ENCODE measurements at places on chromosomes 6 and 20.

DNA sequence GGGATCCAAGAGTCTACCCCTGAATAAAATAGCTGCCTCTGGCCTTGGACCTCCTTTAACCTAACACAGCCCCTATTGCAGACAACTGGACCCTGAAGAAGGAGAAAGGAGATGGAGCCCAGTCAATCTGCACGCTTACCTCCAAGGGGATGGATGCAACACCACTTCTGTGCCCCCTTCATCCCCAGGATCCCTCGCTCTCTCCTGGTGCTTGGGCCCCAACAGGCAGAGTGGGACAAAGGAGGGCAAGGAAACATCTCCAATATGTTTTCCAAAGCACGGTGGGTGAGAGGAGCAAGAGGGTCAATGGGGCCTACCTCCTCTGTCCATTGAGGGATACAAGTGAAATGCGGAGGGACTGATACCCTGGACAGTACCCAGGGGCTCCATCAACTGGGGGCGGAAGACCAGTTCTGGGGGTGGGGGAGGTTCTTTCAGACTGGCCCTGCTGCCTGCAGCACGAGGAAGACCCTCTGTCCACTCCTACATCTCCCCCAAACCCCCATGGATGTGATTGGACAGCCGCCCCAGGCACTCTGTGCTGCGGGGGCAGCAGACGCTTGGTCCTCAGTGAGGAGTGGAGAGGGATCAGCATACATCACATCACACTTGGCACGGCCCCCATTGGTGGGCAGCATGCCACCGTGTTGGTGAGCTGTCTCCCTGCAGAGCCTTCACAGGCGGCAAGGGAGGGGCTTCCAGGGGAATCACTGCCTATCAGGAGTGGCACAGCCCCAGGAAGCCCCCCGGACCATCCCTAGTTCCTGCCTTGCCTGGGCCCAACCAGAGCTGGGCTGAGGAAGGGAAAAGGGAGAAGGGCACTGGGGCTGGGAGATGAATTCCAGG, 70.6 kb downstream of the MRPL14 start:
- peak; percentile 83 for DNase-seq

DNA sequence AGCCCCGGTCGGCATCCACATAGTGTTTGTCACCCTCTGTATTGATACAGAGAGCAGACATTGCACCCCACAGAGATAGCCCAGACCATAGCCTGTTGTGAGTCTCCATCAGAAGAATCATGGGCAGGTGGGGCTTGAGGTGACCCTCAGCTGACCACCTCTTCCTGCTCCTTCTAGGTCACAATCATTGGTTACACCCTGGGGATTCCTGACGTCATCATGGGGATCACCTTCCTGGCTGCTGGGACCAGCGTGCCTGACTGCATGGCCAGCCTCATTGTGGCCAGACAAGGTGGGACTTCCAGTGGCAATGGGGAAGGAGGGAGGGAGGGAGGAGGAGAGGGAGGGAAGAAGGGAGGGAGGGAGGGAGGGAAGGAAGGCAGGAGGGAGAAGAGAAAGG, 61.4 kb upstream of the RIN2 start:
- no peak for DNase-seq

DNA sequence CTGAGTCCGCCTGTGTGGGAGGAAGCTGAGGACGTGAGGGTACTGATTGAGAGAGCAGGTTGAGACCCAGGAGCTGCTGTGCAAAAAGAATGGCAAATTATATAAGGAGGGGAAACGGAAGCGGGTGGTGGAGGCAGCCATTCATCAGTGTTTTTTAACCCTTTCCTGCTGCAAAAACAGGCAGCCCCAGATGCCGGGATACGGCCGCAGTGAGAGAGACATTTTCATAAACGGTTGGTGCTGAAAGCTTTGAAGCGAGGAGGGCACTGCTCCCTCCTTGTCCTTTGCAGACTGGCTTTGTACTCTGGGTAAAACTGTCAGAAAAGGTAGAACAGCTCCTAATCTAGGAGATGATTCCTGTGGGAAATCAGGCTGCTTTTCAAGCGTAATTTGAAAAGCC, 56.4 kb downstream of the TTI1 start:
- no peak for DNase-seq

GRCh38 chr6:15359335-15359862, 113.5 kb downstream of the JARID2 start:
- DNase-seq, result no peak

DNA sequence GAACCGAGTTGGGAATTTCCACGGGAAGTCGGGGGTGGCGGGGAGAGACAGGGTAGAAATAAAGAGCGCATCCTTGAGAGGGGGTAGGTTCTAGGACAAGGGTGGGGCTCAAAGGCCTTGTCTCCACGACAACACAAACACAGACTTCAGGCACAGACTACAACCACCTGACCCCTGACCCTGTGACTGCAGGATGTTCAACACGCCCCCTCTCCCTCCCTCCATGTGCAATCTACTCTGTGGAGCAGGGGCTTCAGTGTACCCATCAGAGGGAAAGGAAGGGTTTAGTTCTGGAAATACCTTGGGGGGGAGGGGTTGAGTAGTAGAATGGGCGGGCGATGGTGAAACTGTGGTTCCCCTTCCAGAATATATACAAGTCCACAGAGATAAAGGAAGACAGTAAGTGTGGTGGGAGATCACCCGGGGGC, 651 bp upstream of the TAPBP start:
- DNase-seq, result peak; percentile 48

DNA sequence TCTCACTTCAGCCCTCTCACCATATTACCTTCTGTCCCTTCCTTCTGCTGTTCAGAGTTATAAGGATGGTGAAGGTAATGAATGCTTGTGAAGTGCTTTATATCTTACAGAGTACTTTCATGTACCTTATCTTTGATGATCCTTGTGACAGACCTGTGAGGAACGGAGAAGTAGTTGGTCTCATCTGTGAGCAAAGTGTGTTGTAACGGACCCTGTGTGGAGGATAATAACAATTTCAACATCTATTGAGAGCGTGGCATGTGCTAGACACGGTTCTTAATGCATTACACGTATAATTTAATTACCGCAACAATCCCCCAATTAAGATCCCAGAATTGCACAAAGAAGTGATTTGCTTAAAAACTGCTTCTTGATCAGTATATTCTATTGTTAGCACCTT, 124.6 kb downstream of the ANKS1A start:
- no peak for DNase-seq

- no peak for DNase-seq
Observed at GRCh38 chr6:13635948-13636658, 21.0 kb downstream of the NOL7 start.

DNA sequence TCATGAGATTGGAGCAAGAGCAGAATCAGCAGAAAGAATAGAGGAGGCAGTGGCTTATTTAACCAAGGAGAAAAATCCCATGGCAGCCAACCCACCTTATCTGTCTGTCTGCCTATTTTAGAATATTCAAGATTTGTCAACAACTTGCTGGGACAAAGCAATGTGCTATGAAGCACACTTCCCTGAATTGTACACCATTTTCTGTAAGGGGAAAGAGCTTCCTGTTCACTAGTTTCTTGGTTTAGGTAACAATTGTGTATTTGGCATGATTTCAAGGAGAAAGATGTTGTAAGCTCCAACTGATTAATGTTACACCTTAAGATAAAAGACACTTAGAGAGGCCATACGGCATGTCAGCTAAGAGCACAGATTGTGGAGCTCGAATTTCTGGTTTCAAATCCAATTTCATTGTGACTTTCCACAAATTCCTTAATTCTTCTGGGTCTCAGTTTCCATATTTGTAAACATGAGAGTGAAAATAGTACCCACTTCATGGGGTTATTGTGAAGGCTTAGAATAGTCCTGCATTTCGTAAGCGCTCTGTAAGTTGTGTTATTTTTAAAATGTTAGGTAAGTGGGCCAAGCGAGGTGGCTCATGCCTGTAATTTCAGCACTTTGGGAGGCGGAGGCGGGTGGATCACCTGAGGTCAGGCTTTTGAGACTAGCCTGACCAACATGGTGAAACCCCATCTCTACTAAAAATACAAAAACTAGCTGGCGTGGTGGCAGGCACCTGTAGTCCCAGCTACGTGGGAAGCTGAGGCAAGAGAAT, 4.8 kb upstream of the MUC22 start:
- no peak for DNase-seq

DNA sequence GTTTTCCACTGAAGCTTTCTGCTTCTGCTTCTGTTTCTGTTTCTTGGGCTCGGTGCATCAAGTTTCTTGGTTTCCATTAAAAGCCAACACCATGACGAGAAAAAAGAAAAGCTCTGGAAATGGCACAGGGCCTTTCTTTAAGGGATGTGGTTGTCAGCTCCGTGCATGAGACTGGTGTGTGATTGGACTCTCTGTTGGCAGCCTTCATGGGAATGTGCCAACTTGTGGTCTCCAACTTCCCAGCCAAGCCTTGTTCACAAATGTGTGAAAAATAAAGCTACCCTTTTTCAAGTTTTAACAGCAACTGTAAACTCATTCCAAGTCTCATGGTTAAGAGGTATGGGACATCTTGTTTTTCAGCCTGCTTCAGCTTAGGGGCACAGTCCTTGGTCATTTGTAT, 68.7 kb upstream of the CST7 start:
- DNase-seq, result no peak

GRCh38 chr6:106556368-106556960, 72.8 kb downstream of the RTN4IP1 start:
- DNase-seq, result no peak

GRCh38 chr20:16701296-16701695, 28.5 kb upstream of the SNRPB2 start:
- DNase-seq, result no peak

DNA sequence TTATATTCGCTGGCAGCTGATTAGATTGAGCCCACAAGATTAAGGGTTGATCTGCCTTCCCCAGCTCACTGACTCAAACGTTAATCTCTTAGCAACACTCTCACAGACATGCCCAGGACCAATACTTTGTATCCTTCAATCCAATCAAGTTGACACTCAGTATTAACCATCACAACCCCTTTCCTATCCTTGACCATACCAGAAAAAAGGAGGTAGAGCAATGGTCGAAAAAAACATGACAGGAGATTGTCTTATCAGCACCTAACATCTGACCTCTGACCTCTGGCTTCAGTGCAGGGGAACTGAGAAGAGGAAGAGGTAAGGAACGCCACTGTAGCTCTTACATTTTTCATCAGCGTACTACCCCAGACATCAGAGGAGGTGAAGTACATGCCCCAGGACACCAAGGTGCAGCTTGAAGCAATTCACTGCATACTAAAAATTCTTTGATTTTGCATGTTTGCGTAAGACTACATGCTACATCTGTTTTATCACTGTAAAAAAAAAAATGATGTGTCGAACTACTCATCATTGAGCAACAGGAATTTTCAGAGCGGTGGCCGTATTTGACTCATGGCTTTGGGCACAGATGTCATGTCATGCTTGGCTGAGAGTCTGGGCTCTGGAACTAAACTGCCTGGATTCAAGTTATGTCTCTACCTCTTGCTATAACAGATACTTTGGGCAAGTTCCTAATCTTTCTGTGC, 188.0 kb upstream of the TAB2 start:
- DNase-seq, result no peak

DNA sequence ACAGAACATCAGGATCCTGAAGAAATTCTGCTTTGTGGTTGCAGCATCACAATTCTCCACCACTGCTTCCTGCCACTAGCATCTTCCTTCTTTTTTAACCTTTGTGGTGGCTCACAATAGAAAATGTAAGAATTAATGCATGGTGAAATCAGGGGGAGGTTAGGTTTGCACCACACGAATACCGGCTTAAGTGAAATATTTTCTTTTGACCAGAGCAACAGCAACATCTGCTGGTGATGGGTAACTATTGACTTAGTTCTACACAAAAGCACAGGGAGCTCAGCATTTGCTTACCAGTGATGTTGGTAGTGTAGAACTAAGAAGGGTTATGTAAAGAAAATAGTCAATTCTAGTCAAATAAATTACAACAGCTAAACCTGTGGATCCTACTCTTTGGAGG, 280.5 kb downstream of the SYNE1 start:
- DNase-seq, result no peak

DNA sequence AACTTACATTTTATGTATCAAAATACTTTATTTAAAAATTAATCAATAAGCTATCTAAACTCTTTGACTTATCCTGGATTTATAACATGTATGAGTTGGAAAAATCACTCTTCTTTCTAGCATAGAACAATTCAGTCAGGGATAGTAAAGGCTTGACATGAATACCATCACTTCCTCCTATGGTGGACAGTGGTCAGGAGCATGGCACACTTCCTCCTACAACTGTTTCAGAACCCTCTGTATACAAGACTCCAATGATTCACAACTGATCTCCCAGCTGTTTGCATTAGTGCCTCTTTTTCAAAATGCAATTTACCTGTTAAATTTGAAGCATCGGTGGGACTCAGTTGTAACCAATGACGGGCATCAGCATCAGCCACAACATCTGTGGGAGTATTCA, 129.7 kb downstream of the RALGAPA2 start:
- DNase-seq, result no peak

GRCh38 chr20:4007383-4008025, 7.9 kb downstream of the RNF24 start:
- no peak for DNase-seq

DNA sequence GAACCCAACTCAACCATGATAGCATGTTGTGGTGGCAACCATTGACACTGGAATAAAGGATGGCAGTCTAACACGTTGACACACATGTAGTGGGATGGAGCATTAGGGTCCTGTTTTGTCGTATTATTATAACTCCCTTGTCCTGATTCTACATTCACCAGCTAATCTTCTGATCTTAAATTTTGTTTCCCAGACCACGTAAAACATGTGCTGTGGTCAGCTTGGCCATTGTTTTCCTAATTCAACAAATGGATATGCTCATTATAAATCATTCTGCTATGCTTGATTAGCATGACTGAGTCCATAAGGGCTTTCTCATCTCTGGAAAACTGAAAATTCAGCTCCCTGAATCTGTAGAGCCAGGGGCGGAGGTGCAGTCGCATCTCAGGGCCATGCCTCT, 15.0 kb downstream of the MRAP2 start:
- no peak for DNase-seq

DNA sequence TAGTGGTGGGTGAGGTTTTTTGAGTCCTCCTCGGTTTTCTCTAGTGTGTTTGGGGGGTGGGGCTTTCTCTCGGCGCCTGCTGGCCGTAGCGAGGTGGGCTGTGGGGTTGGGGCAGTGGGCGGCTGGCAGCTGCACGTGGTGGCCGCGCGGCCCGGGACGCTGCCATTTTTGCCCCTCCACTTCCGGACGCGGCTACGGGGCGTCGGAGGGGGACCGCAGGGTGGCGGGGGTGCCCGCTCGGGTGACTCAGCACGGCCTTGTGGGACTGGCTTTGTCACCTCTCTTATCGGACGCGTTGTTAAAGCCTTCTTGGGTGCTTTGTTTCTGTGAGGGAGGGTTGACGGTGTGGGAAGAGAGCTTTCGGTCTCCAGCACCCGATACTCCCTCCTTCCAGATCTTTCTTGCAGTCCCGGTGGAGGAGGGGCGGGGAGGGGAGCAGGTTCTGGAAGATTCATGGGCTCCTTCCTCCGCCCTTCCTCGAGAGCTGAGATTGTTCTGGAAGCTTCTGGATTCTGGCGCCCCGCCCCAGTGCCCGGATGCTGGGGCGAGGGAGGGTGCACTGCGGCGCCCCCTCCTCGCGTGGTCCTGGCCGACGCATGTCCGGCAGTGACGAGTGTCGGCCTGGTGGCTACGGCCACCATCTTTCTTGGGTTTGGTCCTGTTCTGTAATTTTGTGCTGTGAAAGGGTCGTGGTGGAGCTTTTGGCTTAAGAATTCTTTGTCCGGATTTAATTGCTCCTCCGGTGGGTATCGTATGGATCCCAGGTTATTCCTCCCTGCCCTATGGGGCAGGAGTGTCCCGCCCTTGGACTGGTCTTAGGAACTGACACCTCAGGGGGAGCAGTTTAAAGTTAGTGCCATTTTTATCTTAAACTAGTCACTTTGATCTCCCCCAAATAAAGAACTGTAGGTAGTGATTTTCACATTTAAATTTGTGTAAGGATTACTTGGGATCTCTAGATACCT, 719 bp downstream of the HSP90AB1 start:
- DNase-seq, result peak; percentile 76
